ENCODE measurements at places on chromosomes 7 and 10.

- no peak for DNase-seq
Measured at GRCh38 chr10:133405272-133405671, 11.3 kb downstream of the MTG1 start.

- DNase-seq: no peak
Measured at GRCh38 chr10:127877116-127877515, 15.6 kb downstream of the CLRN3 start.

GRCh38 chr7:144812379-144813283 is 23.2 kb downstream of the TPK1 start:
- DNase-seq: no peak

GRCh38 chr10:17473228-17473950 is 19.0 kb upstream of the ST8SIA6 start:
- DNase-seq: no peak

Measured in NK-92 treated with Interleukin-12 subunit alpha and Interleukin-12 subunit beta, amount 100 ng/mL, for 24 hours (cell line).